Stimulated activated CD4-positive, alpha-beta T cell treated with anti-CD3 and anti-CD28 coated beads, Interleukin-12 subunit alpha, Interleukin-12 subunit beta, amount 100 ng/mL, for 4 hours (primary cell): ENCODE measurements at places on chromosomes 1 and 21.

DNA sequence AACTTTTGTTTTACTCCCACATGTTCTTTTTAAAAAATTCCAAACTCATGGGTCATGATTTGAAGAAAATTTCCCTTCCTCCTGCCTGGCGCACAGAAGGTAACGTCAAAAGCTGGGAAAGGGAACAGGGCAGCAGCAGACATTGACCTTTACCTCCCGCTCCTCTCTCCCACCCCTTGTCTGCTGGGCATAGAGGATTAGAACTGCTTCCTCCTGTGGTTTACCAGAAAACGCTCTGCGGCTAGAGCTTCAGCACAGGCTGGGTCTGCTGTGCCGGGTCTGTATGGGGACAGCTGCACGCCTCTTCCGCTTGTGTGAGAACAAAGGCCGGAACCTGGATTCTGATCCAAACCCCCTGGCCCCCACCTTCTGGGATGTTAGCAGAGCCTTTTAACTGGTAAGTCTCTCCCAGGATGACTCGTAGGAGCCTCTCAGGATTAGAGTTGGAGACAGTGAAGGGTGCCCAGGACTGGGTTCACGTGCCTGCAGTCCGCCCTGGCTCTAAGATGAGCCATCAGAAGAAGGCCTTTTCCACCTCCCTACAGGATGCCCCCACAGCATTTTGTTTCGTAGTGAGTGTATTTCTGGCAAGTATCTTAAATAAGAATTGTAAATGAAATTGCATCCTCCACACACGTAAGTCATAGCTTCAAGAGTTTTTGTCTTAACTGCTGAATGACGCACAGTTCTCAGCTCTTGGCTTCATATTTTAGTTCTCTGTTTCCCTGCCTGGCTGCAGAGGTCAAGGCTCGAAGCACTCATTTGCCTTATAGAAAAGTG lies 5.2 kb downstream of the H6PD start:
- peak; percentile 10 for DNase-seq

GRCh38 chr1:26789931-26790330 lies 2.2 kb downstream of the PIGV start:
- DNase-seq: no peak

- peak; percentile 55 for DNase-seq
Measured at GRCh38 chr1:245153081-245153551, 1.7 kb upstream of the KIF26B start.

GRCh38 chr1:41580021-41580420 lies 95.5 kb upstream of the EDN2 start:
- DNase-seq: no peak

- no peak for DNase-seq
Measured at GRCh38 chr1:236489710-236490377, 33.9 kb upstream of the LGALS8 start.
